HFFc6 (cell line): ENCODE measurements at places on chromosomes 3 and 15. TPM values are rescaled to one million over a fixed set of nuclear protein-coding genes. Genes with fewer than 3 reads are reported as not detected.
A peak's percentile ranks its signal among the peaks of the same experiment; 100 is the strongest.

GRCh38 chr15:74958908-74959585 lies 2.5 kb upstream of the RPP25 start:
- no peak for DNase-seq

DNA sequence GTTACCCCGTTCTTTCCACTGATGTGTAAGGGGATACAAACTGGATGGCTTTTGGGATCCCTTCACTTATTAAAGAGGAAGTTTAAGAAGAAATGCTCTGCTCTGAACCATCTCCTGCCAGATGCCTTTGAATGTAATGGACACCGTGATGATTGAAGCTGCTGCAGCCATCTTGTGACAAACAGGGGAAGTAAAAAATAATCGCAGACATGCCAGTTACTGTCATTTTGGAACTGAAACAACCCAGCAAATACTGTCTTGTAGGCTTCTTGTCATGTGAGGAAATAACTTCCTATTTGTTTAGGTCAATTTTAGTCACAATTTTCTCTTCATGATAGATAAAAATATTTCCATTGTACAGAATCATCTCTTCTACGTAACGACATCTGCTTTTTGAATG lies 224.0 kb downstream of the CHL1 start:
- no peak for DNase-seq

DNA sequence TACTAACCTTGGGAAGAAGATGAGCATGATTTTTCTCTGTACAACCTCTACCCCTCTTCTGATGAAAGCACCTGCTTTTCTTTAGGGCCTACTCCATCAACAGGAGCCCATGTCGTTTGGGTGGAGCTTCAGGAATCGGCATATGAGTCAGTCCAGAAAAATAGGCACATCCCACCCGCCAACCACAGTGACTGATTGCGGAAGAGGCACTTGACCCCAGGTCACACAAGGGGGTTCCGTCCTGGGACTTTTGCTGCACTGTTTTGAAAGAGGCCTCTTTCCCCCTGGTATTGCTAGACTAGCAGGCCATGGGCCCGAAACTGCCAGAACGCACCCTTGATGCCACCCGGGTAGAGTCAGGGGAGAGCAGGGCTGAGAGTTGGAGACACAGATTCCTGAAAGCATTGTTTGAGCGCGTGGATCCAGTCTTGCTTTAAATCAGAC lies 19.3 kb upstream of the NRROS start:
- no peak for DNase-seq

- no peak for DNase-seq
These were observed 61.5 kb upstream of the MEF2A start for GRCh38 chr15:99504071-99504822.

DNA sequence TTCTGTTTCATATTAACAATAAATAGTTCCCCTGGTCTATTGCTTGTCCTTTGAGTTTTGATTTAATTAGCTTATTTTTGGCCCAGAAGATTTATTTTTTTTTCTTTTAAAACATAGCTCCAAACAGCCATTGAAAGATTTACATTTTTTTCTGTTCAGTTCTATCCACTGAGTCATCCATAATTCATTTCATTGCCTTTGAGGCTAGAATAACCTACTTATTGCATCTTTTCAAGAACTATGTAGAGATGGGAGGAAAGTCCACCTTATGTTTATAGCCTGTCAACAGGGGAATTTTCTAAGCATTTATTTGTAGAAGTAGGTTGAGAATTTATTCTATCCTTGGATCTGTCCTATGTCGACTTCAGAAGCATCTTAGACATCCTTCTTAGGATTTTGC lies 53.4 kb upstream of the CHD2 start:
- no peak for DNase-seq

- DNase-seq = peak; percentile 89
These were observed 16.7 kb downstream of the KAT2B start for GRCh38 chr3:20056725-20057611.

- DNase-seq = no peak
These were observed 15.2 kb upstream of the MEIS2 start for GRCh38 chr15:37115538-37115937.

GRCh38 chr3:126474498-126475412 lies 936 bp downstream of the ZXDC start:
- DNase-seq = peak; percentile 22

DNA sequence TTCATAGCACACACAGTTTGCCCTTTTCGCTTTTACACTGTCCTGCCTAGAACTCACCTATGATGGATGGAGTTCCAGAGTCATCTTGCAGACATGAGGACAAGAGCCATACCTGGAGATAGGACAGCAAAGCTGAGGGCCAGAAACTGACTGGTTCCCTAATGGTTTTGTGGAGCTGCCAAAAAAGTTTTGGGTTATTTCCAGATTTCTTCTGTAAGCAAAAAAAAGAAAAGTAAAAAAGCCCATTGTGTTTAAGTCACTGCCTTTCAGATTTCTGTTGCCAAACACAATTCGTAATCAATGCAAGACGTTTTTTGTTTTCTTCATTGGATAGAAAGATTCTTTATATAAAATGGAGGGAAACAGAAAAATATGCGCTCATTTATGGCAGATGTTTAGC lies 42.4 kb upstream of the KY start:
- DNase-seq = no peak

- no peak for DNase-seq
These were observed 51.8 kb downstream of the ADCY5 start for GRCh38 chr3:123397050-123397590.

DNA sequence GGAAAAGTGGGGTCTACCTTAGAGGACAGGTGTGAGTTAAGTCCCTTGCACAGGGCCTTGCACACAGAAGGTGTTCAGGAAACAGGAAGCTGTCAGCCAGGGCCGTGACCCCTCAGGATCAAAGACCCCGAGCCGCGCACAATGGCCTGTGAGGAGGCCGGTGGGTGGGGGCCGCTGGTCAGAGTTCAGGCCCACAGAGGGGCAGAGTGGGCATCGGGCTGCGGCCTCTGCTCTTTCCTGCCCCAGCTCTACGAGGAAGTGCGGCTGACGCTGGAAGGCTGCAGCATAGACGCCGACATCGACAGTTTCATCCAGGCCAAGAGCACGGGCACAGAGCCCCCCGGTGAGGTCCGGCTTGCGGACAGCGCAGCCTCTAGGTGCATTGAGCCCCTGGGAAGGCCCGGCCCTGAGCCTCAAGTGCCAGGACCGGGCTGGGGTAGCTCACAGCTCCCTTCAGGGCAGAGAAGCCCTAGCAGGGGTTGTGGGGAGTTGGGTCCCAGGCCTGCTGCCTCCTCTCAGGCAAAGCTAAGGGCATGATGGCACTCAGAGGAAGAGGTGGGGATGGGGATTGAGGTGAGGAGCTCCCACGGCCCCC lies 37.2 kb downstream of the PSTPIP1 start:
- DNase-seq = no peak

GRCh38 chr3:137205394-137206045 lies 247.7 kb downstream of the IL20RB start:
- DNase-seq = no peak

- no peak for DNase-seq
These were observed 1.1 kb upstream of the SEMA3G start for GRCh38 chr3:52446042-52446441.

DNA sequence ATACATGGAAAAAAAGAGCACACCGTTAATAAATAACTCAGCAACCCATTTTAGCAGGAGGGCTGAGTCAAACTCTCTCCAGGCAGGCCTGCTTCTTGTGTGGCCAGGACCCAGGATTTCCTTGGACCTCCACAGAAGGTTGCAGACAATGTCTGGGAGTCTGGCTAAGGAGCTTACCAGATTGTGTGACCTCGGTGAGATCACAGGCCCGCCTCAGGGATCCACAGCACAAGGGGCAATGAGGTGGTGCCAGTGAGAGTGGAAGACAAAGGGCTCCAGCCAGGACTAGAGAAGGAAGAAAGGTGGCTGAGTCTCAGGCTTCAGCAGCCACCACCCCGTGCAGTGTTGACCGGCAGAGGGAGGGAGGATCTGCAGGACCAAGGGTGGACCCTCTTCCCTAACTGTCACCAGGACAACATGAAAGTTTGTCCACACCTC lies 32.2 kb upstream of the SEC22A start:
- no peak for DNase-seq

GRCh38 chr3:59549962-59550361 lies 500.1 kb upstream of the CFAP20DC start:
- DNase-seq = no peak

DNA sequence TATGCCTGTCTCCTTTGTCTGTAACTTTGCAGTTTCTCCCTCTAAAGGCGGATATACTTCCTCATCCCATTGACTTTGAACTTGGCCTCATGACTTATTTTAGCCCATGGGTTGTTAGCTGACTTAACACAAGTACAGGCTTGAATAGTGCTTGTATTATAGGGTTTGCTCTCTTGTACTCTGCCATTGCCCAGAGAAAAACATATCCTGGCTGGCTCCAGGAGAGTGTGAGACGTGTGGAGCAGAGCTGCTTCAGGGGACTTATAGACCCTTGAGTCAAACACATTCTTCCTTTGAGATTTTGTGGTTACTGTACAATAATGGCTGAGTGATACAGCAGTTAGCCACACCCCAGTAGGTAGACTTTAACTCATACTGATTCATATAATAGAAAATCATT lies 124.0 kb downstream of the RAP2B start:
- DNase-seq = no peak

- DNase-seq = no peak
These were observed 709 bp downstream of the SCAMP5 start for GRCh38 chr15:74995779-74996765.

- no peak for DNase-seq
These were observed 29.4 kb upstream of the ZBTB38 start for GRCh38 chr3:141338881-141339280.

DNA sequence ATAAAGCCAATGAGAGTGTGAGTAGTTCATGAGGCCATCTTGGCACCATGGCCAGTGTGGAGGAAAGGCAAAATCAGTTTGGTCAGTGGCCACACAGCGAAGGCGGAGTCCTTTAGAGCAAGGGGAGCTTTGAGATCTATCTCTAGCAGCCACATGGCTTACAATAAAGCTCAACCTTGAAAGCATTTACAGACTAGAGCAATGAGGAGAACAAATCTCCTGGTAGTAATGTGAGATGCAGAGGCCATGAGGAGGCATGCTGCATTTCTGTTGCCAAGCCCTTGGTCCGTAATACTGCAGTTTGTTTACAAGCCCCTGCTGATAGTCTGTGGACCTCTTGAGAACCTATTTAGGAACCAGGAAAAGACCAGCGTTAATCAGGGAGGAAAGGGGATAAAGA lies 381.5 kb upstream of the C2CD4B start:
- DNase-seq = no peak

GRCh38 chr3:44030687-44031305 lies 210.9 kb upstream of the TOPAZ1 start:
- DNase-seq = no peak

DNA sequence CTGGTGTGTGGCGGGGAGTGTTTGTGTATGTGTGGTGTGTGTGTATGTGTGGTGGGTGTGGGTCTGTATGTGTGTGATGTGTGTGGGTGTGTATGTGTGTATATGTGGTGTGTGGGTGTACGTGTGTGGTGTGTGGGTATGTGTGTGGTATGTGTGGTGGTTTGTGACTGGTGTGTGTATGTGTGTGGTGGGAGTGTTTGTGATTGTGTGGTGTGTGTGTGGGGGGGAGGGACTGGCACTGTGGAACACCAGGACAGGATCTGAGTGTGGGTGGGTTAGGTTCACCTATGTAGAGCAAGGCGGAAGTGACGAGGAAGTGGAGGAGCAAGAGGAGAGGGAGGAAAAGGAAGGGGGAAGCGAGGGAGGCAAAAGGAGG lies 510.8 kb downstream of the SHQ1 start:
- no peak for DNase-seq

DNA sequence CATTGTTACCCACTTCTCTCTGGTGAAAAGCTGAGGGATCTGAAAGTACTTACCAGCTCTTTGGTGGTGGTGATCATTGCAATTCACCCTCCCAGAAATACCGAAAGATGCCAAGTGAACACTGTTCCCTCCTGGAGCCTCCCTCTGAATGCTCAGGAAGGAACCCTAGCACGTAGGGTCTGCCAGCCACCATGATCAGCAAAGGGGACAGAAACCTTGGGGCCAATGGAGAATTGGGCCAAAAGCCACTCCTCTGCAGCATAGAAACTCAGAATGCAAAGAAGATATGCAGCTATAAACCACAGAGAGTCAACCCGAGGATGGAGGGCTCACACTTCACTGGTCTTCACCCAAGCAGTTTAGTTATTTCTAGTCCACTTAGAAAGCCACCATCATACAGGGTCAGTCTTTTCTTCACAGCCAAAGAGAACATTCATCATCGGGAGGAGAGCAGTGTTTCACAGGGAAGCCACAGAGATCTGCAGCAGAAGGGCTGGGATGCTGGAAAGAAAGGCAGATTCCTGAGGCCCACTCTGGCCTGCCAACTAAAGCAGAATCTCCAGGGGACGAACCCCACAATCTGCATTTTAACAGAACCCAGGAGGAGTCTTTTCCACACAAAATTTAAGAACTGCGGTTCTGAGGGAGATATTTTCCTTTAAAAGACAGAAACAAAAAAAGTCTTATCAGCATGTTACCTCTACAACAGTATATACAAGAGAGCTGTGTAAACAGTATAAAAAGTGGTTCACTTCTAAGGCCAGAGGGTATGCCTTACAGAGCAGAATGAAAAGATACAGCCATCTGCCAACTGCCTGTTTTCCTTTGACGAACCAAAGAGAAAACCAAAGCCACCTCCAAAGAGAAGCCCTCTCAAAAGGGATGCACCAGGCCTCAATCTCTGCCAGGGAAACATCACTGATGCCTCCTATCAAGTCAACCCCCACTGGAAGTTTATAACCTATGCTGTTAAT lies 11.3 kb downstream of the TBC1D2B start:
- DNase-seq = no peak

ZNF860 gene
- total RNA-seq = 0.08 to 0.37 TPM (median 0.14 TPM) in 3 replicates

GPR87 gene
- total RNA-seq = not detected in 3 replicates

PRTG gene
- total RNA-seq = 0.65 and 1.5 TPM in 2 replicates

KLHL6 gene
- not detected in 3 replicates for total RNA-seq

PRRT3 gene
- 4.3 to 7.8 TPM (median 5.9 TPM) in 3 replicates for total RNA-seq

GOLGA6D gene
- not detected in 3 replicates for total RNA-seq

USP50 gene
- total RNA-seq = not detected in 3 replicates

DUOXA2 gene
- total RNA-seq = not detected in 3 replicates
